ENCODE measurements at places on chromosomes 5 and 9.

- no peak for DNase-seq
Observed at GRCh38 chr5:89628876-89629635, 746.1 kb upstream of the MEF2C start.

DNA sequence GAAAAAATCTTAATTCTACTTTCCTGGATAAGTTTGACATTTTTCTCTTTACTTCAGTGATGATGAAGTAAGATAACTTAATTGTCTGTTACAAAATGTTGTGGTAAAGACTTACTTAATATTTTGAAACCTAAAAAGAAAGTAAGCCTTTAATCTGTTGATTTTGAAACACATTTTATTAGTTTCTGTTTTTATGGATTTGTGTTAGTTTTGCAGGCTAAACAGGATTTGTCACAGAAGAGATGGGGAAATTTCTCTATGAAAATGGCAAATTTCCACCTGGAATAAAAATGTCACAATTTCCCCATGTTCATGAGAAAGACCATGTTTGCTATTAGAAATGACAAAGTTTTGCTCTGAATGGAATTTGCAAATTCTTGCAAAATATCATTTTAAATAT, 237.1 kb downstream of the RFX3 start:
- no peak for DNase-seq

DNA sequence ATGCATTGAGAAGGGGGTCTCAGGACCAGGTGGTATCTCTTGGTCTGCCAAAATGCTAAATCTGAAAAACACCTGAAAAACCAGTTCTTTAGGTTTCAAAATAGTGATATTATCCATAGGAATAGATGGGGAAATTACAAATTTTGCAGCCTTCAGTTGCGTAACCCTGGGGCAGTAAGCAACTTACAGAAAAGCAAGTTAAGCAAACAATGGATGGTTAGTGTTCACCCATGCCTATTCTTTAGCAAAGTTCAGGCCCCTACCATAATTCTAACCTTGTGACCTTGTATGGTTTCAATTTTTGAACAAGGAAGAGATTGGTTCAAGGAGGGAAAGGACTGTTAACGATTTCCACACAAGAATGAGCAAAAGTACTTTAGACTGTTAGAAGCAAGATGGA, 24.5 kb downstream of the GLRX start:
- no peak for DNase-seq

DNA sequence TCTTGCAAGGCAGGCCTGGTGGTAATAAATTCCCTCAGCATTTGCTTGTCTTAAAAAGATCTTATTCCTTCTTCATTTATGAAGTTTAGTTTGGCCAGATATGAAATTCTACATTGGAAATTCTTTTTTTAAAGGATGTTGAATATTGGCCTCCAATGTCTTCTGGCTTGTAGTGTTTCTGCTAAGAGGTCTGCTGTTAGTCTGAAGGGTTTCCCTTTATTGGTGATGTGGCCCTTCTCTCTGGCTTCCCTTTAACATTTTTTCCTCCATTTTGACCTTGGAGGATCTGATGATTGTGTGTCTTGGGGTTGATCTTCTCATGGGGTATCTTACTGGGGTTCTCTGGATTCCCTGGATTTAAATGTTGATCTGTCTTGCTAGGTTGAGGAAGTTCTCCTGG, 33.5 kb upstream of the PRR16 start:
- no peak for DNase-seq

DNA sequence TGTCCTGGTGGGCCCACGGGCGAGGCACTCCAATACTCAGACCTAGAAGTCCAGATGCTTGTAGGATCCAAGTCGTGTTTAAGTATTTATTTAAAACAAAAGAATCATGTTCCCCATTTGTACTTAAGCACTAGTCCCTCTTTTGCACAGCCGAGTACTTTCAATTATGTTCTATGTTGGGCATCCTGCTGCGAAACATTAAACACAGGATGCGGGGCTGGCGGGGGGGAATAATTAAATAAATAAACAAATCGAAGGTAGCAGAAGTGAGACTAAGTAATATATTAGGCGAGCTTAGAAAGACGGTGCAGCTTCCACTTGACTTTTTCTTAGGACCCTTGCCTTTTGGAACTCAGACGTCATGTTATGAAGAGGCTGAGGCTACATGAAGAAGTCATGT, 1129.2 kb upstream of the ACO1 start:
- no peak for DNase-seq

Data from SK-N-SH (cell line).